ENCODE measurements at places on chromosomes 1 and 21.

GRCh38 chr1:229336345-229336744 is 6.5 kb downstream of the CCSAP start:
- DNase-seq, result no peak

- no peak for DNase-seq
Observed at GRCh38 chr1:19759740-19760089, 40.0 kb downstream of the TMCO4 start.

- DNase-seq, result peak; percentile 46
Observed at GRCh38 chr1:185598332-185598731, 135.9 kb upstream of the HMCN1 start.

- DNase-seq, result no peak
Observed at GRCh38 chr1:6517435-6517851, 26.0 kb upstream of the PLEKHG5 start.

DNA sequence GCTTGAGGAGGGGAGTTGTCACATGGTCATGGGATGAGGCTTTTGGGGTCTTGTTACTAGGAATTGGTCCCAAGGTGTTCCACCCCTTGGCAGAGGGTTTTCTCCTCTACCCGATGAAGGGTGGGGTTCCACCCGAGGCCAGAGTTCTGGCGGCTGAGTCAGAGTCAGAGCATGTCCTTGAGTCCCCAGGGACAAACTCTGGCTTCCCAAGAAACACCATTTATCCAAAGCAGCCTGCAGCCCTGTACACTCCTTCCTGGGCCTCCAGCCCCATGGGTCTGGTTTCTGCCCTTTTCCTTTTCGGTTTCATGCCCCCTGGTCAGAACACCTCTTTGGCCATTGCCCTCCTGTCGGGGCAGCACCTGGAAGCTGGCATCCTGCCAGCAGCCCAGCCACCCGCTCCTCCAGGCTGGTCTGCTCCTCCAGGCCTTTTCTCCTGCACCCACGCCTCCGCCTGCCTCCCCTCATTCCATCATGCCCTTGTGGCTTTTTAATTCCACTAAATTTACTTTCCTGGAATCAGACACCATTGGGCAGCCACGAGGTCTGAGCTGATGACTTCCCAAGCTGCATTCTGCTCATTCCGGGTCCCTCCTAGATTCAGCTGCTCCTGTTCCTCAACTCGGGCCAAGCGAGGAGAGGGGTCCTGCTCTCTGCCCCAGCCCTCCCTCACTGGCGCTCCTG is 301.7 kb upstream of the VAMP3 start:
- no peak for DNase-seq

DNA sequence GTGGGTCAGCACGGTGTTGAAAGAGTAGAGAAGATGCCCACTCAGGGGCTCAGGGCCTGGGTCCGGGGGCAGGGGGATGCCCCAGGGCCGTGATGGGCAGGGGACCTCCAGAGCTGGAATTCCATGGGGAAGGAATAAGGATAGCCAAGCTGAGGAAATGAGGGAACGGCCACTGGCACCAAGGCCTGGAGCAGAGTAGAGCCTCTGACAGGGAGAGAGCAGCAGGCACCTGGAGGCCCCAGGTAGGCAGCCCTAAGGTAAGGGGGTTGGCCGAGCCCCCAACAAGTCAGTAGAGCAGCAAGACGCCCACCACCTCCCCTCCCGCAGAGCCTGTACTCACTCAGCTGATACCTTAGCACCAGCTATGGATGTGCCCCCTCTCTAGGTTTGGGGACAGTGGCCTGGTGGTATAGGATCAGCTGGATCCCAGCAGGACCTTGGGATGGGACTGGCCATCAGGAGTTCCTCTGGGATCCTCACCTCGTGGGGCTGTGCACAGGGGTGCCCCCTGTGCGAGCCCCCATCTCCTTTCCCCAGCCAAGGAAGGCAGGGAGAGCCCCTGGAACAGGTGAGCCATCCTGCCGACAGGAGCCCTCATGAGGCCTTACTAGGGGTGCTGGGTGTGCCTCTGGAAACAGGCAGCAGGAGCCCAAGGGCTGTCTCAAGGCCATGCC is 21.0 kb upstream of the ARF1 start:
- no peak for DNase-seq

- DNase-seq, result peak; percentile 41
Observed at GRCh38 chr21:46666941-46667740, 31.7 kb downstream of the PRMT2 start.

GRCh38 chr1:223308136-223308535 is 55.8 kb downstream of the SUSD4 start:
- DNase-seq, result no peak

DNA sequence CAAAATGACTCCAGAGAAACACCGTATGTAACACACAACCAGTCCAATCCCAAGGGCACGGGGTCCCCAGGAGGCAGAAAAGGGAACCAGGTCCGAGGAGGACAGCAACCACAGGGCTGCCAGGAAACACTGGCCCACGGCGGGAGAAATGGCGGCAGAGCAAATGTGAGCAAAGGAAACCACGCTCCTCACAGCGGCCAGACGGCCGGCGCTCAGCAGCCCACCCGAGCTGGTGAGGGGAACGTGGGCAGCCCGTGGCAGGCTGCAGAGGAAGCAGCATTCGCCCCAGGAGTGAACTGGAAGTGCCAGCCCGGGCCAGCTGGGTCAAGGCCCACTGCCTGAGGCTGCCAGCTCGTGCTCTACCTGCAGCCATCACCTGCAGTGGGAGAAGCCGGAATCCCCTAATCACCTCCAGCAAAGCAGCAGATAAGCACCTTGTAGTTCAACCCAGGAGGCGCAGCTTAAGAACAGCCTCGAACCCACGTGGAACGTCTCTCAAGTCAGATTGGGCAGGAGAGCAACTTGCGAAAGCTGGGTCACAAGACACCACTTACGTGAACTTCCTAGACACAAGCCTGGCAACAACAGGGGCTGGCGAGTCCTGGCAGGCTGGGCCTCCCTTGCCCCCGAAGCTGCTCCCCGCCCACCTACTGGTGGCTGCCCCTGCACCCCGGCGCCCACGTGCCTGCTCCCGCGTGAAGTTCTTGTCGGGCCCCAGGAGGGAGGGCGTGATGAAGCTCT is 6.7 kb downstream of the SLC19A1 start:
- peak; percentile 82 for DNase-seq

- no peak for DNase-seq
Observed at GRCh38 chr1:10710489-10710888, 86.0 kb downstream of the CASZ1 start.

- peak; percentile 83 for DNase-seq
Observed at GRCh38 chr1:8015036-8015808, 10.9 kb downstream of the ERRFI1 start.

DNA sequence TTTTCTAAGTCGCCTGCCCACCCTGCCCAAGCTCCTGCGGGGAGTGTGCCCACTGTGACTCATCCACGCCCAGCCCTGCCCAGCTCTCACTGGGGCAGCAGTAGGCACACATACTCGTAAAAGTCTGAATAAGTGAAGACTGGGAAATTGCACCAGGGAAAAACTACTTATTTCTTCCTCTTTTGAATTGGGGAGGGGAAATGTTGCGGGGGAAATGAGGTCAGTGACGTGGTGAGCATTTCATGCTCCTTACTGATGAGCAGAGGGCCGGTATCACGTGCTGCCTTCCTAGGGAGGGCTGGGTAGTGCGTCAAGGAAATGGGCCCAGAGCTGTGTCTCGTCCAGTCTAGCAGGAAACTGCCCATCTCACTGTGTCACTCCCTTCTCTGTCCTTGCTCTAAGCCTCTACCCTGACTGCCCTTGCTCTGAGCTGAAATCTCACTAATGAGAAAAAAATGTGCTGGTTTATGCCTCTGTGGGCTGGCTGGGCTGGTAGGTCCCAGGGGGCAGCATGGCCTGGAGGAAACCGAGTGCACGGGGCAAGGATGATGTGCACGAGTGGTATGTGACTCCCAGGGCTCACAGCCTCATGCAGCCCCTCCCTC is 13.5 kb upstream of the TNFRSF1B start:
- DNase-seq, result peak; percentile 72

GRCh38 chr1:209363112-209363511 is 220.4 kb upstream of the CAMK1G start:
- no peak for DNase-seq

DNA sequence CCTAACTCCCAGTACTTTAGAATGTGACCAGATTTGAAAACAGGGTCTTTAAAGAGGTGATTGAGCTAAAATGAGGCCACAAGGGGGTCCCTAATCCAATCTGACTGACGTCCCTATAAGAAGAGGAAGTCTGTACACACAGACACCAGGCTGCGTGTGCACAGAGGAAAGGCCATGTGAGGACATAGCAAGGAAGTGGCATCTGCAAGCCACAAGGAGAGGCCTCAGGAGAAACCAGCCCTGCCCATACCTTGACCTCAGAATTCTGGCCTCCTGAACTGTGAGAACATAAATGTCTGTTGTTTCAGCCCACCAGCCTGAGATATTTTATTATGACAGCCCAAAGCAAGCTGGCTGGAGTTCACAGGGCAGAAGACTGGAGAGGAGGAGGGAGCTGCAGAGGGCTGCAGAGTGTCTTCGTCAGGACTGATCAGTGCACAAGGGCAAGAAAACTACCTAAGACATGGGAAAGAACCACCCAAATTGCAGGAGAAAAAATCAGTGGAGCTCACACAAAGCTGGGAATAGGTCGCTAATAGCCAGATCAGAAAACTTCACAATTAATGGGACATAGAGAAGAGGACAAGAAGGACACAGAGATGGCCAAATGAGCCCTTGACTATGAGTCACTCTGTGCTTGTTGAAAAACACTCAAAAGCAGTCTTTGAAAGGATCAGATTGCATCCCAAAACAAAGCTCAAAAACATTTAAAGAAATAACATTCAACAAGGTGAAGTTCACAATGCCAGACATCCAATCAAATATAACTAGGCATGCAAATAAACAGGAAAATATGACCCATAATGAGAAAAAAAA is 14.1 kb upstream of the WNT9A start:
- peak; percentile 79 for DNase-seq

DNA sequence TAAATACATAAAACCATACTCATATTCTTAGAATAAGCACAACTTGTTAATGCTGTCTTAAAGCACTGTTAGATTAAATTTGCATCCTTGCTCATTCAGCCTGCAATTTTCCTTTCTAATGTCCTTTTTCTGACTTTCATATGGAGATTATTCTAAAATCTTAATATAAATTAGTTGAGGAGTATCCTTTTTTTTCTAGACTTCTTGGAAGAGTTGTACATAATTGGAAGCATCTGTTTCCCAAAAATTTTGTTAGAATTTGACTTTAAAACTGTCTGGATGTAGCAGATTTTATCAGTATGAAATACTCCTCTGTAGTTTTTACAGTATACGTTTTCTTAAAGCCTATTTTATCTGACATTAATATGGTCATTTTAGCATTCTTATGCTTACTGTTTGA is 9.7 kb downstream of the KIFAP3 start:
- DNase-seq, result no peak

- DNase-seq, result no peak
Observed at GRCh38 chr1:15736038-15736891, at the start of gene SLC25A34. Gene SLC25A34, plus strand, starts transcription at chr1:15736258. Its CDS starts 228 bp downstream, at chr1:15736486.

DNA sequence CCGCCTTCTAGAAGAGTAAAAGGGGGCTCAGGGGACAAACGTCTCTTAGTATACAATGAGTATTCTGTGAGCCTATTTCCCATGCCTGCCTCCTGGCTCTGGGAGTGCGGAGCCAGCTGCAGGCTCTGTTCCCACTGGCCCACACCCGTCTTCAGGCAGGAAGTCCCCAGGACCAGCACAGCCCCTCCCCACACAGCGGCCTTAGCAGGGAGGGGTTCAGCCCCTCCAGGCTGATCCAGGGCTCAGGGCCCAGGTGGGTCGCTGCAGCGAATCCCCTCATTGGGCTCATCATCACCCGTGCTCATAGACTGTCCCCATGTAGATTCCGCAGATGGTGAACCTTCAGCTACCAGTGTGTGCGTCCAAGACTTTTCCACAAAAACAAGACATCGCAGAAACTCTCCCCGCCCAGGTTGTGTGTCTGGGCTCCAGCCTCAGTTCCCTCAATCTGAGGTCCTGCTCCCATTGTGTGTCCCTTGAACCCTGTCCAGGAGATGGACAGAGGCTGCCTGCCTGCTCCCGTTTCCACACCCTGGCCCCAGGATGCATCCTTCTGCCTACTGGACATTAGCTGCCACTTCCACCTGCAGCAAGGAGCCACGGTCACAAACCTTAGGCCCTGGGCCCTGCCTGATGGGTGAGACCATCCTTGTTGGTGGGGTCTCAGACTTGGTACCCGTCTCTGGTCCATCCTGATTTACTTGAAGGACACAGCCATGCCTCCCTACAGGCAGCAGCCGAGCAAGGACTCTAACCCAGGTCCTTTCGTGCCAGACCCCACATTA is 39.4 kb downstream of the NENF start:
- no peak for DNase-seq

DNA sequence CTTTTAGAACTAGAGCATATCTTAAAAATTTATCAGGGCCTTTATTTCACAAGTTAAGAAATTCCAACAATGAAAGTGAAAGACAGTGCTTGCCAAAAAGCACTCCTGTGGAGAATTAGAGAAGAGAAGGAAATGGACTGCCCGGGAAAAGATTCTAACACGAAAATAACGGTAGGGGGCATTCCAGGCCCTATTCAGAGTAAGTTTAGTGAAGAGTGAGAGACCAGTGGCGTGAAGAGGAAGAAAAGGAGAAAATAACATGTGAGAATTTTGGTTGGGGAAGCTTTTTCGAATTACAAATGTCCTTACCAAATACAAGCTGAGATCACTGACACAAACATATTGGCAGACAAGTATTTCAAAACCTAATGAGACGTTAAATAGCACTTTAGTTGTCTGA is 38.4 kb upstream of the RBM34 start:
- DNase-seq, result peak; percentile 72

GRCh38 chr1:248822148-248823032 is 3.3 kb downstream of the SH3BP5L start:
- peak; percentile 40 for DNase-seq

DNA sequence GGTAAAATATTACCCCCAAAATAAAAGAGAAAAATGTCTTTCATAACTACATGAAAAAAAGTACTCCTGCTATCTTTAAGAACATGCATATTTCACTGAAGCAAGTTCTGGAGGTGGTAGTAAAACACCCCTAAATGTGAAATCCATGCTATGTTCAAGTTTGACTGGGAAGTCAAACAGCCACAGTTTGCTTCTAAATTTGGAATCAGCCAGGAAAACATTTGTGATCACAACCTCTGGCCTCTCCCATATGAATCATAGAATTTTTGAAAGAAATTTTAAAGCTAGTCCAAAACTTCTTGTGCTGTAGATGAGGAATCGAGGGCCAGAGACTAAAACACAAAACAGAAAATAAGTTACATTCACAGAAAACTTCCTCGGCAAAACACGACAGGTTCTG is 6.6 kb downstream of the SORT1 start:
- DNase-seq, result no peak

DNA sequence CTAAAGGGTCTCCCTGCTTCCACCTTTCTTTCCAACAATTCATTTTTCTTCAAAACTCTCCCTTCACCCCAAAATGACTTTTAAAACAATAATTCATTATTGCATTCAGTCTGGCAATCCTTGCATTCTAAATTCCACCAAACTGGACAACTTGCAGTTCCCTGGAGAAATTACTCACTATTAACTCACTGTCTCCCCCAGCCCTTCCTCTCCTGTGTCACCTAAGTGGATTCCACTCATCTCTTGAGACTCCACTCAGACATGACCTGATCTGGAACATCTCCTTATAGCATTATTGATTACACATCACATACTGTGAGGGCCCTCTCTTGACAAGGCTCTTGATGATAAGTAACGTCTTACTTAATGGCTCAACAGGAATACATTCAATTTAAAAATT is 257.1 kb downstream of the BRINP2 start:
- DNase-seq, result no peak
